Kidney epithelial cell (primary cell): ENCODE measurements at places on chromosomes 3 and 15.

DNA sequence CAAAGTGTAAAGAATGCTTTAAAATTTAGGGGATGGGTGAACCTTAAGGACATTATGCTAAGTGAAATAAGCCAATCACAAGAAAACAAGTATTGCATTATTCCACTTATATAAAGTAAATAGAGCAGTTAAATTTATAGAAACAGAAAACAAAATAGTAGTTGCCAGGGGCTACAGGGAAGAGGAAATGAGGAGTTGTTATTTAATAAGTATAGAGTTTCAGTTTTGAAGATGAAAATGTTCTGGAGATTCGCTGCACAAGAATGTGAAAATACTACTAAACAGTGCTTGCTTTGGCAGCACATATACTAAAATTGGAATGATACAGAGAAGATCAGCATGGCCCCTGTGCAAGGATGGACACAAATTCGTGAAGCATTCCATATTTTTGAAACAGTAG is 32.0 kb downstream of the DNAH12 start:
- DNase-seq = no peak

GRCh38 chr3:73471986-73472787 is 152.6 kb downstream of the PDZRN3 start:
- no peak for DNase-seq

DNA sequence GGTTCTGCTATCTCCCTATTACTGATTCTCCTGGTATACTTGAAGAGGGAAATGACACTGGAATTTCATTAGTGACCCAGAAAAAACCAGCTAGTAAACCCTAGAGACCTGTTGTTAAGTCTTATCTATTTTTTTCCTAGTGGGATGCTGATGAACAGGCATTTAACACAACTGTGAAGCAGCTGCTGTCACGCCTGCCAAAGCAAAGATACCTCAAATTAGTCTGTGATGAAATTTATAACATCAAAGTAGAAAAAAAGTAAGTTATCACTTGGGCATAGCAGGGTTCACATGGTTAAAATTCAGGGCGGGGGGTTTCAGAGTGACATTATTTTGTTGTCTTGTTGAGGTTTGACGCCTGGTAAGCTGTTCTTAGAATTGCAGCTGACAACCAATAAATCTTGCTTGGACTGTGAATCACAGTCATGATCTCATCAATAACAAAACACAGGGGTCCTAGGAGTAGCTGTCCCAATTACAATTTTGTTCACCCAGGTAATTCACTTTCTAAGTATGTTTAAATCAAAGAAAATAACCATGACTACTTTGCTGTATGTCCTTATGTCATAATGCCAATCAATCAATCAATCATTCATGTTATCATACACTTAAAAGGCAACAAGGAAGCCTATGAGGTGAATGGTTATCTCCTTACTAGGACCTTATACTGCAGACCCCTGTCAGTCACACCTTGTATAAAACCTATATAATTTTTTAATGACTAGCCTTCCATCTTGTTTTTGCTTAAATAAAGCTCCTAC is 4.6 kb downstream of the SRP14 start:
- no peak for DNase-seq

DNA sequence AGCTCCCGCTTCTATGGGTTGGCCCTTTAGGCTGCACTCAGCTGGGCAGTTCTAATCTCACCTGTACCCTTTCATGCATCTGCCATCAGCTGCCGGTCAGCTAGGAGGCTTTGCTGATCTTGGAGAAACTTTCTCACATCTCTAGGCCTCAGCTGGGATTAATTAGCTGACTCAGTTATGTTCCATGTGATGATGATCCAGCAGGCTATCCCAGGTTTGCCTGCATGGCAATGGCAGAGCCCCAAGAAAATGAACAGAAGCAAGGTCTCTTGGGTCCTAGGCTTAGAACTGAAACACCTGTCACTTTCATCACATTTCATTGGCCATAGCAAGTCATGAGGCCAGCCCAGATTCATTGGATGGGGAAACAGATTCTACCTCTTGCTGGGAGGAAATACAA is 304.6 kb upstream of the TBC1D5 start:
- DNase-seq = no peak

- DNase-seq = no peak
Observed at GRCh38 chr3:185582236-185582635, 3.9 kb upstream of the SENP2 start.

- DNase-seq = no peak
Observed at GRCh38 chr3:152968388-152969024, 133.6 kb downstream of the P2RY1 start.

DNA sequence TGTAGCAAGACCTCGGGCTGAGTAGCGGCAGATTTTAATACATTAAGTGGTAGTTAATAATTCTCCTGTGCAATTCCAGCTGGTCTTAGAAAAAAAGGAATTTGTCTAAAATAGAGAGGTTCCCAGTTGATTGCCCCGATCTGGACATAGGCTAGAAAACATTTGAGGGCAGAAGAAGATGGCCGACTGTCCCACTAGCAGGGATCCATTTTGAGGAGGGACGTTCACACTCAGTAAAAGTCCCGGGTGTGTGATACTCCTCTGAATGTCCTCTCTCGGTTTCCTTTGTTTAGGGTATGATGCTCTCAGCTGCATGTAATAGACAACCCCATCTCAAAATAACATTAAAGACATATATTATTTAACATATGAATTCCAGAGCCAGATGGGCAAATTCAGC is 77.9 kb upstream of the OXTR start:
- DNase-seq = no peak
